ENCODE measurements at places on chromosomes 3 and 15.

- no peak for DNase-seq
Observed at GRCh38 chr3:149366031-149366430, 11.4 kb downstream of the TM4SF1 start.

- DNase-seq: no peak
Observed at GRCh38 chr15:26382444-26383072, 390.3 kb downstream of the GABRB3 start.

DNA sequence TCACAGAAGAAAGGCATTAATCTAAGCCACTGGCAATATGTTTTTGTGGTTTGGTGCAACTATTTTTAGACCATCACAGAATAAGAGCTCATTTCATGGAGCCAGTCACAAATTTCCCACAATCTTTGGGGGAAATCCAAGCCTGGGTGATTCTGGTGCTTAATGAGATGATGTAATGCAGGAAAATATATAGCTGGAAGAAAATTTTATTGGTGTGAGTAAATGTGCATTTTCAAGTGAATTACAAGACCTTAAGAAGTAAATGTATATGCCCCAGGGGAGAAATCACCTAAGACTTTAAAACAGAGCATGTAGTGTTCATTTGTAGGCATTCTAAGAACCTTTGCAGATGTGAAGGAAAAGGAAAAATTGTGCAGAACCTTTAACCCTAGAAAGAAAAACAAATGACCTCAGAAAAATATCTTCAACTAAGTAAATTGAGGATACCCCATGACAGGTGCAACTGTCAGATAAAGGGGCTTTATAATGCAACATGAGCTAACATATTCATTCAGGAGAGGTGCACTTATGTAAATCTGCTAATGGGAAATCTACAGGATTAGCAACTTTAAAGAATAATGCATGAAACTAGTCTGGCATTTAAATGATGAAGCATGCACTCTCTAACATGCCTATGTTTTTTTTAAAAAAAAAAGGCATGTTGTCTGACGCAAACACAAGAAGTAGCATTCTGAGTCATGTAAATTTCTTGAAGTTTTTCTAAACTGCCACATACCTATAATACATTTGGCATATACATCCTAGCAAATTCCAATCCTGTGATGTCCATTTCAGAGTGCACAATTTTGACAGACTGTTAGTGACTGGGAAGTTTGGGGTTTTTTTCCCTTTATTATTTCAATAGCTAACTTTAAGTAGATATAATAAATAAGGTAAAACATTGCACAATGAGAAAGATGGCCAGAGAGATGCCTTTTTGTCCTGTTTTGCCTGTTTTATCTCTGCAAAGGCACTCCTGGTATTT, 105.1 kb downstream of the MEX3B start:
- no peak for DNase-seq

GRCh38 chr3:4409971-4410573, 57.0 kb downstream of the SUMF1 start:
- no peak for DNase-seq

DNA sequence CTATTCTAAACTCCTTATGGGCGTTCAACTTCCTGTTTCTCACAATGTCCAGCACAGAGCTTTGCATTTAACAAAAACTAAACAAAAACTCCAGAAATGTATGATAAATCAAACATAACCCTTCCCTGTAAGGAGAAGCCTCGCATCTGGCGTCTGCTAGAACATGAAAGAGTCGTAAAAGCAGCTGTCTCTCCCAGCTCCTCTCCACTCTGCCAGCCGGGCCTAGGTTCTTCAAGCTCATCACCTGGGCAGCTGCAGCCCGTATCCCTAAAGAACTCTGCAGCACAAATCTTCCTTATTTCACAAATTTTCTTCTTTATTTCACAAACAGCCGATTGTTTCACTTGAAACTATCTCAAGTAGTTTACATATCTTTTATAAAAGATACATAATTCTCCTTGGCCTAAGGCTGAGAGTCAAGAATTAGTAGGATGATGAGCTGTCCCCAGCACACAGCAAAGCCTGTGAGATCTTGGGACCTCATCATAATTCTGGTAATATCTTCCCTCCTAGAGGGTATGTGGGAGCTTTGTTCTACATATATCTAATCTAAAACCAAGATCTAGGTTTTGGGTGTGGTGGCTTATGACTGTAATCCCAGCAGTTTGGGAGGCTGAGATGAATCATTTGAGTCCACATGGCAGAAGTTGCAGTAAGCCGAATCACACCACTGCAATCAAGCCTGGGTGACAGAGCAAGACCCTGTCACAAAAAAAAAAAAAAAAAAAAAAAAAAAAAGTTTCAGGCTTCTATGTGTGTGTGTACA, 35.3 kb downstream of the ANXA2 start:
- peak; percentile 63 for DNase-seq

- DNase-seq: peak; percentile 66
Observed at GRCh38 chr3:120145542-120146285, 51.5 kb upstream of the GSK3B start.

- peak; percentile 82 for DNase-seq
Observed at GRCh38 chr3:36707623-36708409, 56.5 kb downstream of the DCLK3 start.

GRCh38 chr3:194830401-194830800, 144.7 kb downstream of the FAM43A start:
- no peak for DNase-seq

- no peak for DNase-seq
Observed at GRCh38 chr15:58515807-58516206, 84.0 kb downstream of the LIPC start.

DNA sequence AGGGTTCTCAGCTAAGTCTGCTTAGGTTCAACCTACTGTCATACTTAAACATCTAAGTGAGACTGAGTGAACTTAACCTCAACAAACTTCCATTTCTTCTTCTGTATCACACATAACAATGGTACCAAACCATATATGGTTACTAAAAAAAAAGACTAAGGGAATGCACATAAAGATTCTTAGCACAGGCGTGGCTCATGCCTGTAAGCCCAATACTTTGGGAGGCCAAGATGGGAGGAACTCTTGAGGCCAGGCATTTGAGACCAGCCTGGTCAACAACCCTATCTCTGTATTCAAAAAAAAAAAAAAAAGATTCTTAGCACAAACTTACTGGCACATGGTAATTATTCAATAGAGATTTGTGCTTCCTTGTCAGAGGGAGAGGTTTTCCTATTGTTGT, 57.9 kb downstream of the ACAP2 start:
- no peak for DNase-seq

DNA sequence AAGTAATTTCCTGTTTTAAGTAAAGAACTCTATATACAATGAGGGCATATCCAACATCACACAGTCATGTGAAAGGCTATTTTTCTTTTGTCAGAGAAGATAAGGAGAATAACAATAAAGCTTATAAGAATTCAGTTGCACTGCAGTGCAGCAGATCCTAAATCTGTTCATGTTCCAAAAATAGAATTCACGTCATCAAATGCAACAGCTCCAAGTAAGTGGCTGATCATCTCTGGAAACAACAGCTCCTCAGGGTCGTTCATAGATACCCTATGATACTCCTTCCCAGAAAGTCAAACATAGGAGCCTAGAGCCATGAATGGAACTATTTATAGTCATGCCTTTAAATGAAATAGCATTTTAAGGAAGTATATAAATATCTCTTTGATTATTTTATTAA, 100.2 kb downstream of the FMN1 start:
- no peak for DNase-seq

GRCh38 chr15:101050623-101051290, 131.6 kb downstream of the LRRK1 start:
- no peak for DNase-seq

- DNase-seq: no peak
Observed at GRCh38 chr3:87706176-87706575, 352.6 kb downstream of the CGGBP1 start.

GRCh38 chr15:95897651-95898050, 432.8 kb upstream of the NR2F2 start:
- no peak for DNase-seq

GRCh38 chr3:13110678-13111116, 37.5 kb upstream of the IQSEC1 start:
- DNase-seq: no peak

- DNase-seq: no peak
Observed at GRCh38 chr3:129432036-129432435, 3.6 kb upstream of the EFCAB12 start.

- no peak for DNase-seq
Observed at GRCh38 chr3:37905346-37905745, 43.7 kb downstream of the CTDSPL start.

DNA sequence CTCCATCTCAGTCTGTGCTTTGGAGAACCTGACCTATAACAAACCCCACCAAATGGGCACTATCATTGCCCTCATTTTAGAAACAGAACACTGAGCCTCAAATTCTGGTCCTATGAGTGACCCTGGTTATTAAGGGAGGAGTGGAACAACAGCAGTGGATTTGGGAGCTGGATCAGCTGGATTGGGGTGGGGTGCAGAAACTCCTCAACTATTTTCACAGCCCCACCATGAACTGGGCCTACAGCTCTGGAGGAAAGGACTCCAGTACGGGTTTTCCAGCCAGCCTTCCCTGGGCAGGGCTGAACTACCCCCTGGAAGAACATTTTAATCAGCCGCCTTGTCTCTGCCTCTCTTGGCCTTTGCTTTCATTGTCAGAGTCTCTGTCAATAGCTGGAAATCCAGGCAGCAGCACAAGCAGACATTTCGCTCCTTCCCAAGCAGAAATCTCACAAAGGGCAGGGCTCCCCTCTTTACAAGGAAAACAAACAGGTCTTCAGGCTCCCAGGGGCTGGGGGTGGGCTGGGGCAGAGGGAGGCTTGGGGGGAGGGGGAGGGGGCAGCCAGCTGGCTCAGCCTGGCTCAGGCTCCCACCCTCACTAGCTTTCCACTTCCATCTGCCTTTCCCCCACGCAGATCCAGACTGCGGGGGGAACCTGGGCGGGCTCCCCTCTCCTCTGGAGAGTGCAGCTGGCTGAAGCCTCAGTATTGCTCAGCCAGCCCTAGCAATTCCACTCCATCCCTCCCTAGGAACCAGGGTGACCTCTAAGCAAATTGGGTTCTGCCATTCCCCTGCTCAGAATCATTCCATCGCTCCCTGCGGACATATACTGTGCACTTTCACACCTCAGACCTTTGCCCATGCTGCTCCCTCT, 13.7 kb upstream of the TLE3 start:
- DNase-seq: peak; percentile 44

GRCh38 chr3:22966349-22966748, 236.8 kb upstream of the UBE2E2 start:
- DNase-seq: no peak

GRCh38 chr15:89754361-89755154, 3.5 kb upstream of the MESP1 start:
- DNase-seq: no peak

DNA sequence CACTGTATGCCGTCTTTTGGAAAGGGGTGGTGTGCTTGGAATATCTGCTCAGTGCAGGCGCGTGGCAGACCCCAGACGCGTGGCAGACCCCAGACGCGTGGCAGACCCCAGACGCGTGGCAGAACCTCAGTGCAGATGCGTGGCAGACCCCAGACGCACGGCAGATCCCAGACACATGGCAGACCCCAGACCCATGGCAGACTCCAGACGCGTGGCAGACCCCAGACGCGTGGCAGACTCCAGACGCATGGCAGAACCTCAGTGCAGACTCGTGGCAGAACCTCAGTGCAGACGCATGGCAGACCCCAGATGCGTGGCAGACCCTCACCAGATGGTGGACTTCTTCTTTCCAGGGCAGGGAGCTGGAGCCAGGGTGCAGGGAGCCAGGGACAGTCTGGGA, 637 bp upstream of the MUC4 start:
- DNase-seq: no peak

DNA sequence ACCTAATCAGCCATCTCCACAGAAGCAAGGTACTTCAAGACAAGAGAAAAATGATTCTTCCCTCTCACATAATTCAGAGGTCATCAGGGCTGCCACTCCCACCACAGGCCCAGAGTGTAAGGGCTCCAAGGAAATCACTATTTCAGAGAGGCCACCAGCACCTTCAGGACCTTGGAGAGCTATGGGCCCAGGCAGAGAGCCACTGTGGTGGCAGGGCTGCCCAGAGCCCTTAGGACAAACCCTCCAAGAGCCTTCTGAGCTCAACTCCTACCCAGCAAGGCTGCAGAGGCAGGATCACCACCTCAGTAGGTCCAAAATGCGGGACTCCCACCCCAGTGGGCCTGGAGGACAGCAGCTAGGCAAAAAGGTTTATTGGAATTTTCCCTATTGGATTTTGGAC, 17.9 kb upstream of the FAN1 start:
- DNase-seq: no peak

DNA sequence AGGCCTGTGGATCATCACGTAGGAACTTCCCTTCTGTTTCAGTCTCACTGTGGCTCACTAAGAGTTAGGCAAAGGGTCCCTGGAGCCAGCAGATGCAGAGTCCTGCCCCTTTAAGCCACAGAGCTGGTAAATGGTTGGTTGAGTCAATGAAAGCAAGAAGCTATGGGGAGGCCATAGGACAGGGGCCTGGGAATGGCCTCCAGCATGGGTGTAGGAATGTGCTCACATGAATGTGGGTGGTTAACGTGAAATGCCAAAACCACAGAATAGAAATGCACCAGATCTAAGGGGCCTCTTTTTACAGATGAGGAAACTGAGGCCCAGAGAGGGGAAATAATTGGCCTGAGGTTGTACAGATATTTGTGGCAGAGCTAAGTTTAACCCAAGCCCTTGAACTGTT, 150.3 kb downstream of the TLE3 start:
- DNase-seq: no peak

GRCh38 chr3:66500576-66501482, at the start of gene LRIG1:
Gene LRIG1, minus strand, starts transcription at chr3:66501022. Its CDS starts 615 bp downstream, at chr3:66500407.
- peak; percentile 93 for DNase-seq
